ENCODE measurements at places on chromosomes 7 and 10. TPM values are rescaled to one million over a fixed set of nuclear protein-coding genes. Genes with fewer than 3 reads are reported as not detected.

Gene TAS2R3
- total RNA-seq, result not detected

Gene PCDH15
- 0.49 TPM for total RNA-seq

DNA sequence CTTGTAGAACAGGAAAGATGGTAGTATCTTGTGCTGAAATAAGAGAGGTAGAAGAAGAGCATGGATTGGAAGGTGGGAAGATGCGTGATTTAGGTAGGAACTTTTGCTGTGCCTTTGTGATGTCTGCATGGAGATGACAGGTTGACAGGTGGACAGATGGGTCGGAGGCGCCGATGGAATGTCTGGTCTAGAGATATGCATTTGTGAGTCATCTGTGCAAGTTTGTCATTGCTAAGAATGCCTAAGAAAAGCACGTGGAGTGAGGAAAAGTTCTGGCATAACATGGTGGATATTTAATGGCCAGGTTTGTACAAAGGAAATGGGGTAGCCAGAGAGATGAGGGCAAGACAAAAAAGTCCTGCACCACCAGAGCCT lies 76.0 kb upstream of the ARMC3 start:
- no peak for DNase-seq

- no peak for DNase-seq
Observed at GRCh38 chr10:128095027-128095752, 31.0 kb downstream of the MKI67 start.

- no peak for DNase-seq
Observed at GRCh38 chr7:92002720-92003119, 62.1 kb downstream of the AKAP9 start.

DNA sequence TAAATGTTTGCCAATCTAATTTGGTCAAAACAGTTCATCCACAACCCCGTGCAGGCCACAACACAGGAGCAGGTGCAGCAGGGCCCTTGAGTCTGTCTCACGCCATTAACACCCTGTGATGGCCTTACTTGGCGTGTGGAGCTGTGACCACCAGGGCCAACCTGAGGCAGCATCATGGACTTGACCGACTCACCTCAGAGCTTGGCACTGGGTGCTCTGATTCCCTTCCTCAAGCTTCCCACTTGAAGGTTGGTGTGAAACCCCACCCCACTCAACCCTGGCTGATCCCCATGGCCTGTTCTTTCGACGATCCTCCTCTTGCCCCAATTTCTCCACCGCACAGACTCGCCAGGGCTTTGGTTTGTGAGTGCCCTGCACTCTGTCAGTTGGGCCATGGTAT lies 623.1 kb downstream of the PTPRN2 start:
- no peak for DNase-seq

- DNase-seq, result no peak
Observed at GRCh38 chr10:116912162-116912561, 62.9 kb downstream of the ENO4 start.

Gene SBDS
- 202 TPM for total RNA-seq

GRCh38 chr7:17677408-17677807 lies 262.9 kb downstream of the SNX13 start:
- no peak for DNase-seq

Gene KCND2
- 0.14 TPM for total RNA-seq

DNA sequence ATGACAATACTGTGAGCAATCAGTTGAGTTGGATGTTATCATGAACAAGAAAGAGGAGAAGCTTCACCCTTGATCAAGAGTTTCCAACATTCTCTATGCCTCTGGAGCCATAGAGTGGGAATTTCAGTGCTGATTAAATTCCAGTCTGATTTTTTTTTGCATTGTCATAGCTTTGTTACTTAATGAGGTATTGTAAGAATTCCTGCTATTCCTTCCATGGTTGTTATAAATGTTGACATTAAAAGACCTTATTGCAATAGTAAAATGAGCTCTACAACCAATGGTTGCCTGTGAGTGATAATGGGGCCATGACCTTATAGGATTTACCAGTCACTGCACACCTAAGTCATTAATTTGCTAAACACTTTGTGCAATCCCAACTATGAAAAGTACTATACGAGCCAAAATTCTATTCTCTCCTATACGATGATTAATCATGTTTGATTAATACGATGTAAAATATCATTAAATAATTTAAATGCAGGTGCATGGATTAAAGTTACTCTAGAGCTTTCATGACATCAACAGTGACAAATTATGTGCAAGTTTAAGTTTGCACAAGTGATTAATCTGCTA lies 353.2 kb upstream of the KLF6 start:
- no peak for DNase-seq

- no peak for DNase-seq
Observed at GRCh38 chr7:8205031-8205387, 57.0 kb downstream of the ICA1 start.

Gene PNLIP
- 1.7 TPM for total RNA-seq

GRCh38 chr7:138292951-138293350 lies 167.1 kb upstream of the TRIM24 start:
- no peak for DNase-seq

Gene SPDYE3
- not detected for total RNA-seq

GRCh38 chr7:6709808-6710207 lies 3.1 kb upstream of the ZNF12 start:
- no peak for DNase-seq

- DNase-seq, result no peak
Observed at GRCh38 chr7:72286519-72286918, 125.6 kb downstream of the CALN1 start.

Gene GIMAP1
- total RNA-seq, result 4.2 TPM

DNA sequence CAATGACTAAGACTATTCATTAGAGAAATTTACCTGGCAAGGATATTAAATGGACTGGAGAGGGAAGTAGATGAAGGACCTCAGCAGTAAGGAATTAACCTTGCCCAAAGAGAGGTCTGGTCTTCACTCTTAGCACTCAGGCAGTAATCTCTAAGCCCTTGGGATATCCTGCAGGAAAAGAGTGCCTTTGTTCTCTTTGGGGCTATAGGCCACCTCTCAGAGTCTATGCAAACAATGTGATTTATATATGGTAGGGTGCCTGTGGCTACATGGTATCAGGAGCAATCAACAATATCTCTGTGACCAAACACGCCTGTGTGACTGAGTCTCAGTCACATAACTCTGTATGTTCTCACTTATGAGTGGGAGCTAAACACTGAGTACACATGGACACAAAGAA lies 154.7 kb upstream of the CDK1 start:
- no peak for DNase-seq

- DNase-seq, result no peak
Observed at GRCh38 chr7:14748461-14748860, 154.1 kb downstream of the DGKB start.

GRCh38 chr7:151599401-151600227 lies 79.9 kb upstream of the RHEB start:
- no peak for DNase-seq

GRCh38 chr7:44071726-44072363 lies 6.5 kb upstream of the PGAM2 start:
- DNase-seq, result no peak

- DNase-seq, result no peak
Observed at GRCh38 chr10:78584681-78585080, 484.1 kb upstream of the ZMIZ1 start.

Gene CCT6A
- total RNA-seq, result 41.8 TPM

DNA sequence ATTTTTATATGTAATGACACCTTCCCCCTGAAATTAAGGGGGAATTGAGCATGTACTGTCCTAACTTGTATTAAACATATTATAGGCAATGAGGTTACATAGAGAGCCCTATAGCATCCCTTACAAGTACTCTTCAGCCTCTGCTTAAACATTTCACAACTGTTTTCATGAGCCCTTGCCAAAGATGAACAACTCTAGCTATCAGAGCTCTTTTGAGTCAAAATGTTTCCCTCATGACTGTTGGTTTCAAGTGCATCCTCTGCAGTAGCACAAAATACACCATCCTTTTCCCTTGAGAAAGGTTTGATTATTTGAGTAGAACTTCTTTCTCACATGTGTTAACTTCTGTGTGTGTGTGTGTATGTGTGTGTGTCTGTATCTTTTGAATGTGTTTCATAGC lies 1157.6 kb upstream of the CELF2 start:
- no peak for DNase-seq

Gene PCGF5
- total RNA-seq, result 111 TPM

Gene PODXL
- total RNA-seq, result 23.0 TPM

Gene AKR1C4
- not detected for total RNA-seq

Gene UFSP1
- 2.7 TPM for total RNA-seq

- no peak for DNase-seq
Observed at GRCh38 chr7:94907026-94907810, at the start of gene PPP1R9A. PPP1R9A (plus strand) TSS chr7:94907594; CDS start chr7:94910114, 2,520 bp downstream.

DNA sequence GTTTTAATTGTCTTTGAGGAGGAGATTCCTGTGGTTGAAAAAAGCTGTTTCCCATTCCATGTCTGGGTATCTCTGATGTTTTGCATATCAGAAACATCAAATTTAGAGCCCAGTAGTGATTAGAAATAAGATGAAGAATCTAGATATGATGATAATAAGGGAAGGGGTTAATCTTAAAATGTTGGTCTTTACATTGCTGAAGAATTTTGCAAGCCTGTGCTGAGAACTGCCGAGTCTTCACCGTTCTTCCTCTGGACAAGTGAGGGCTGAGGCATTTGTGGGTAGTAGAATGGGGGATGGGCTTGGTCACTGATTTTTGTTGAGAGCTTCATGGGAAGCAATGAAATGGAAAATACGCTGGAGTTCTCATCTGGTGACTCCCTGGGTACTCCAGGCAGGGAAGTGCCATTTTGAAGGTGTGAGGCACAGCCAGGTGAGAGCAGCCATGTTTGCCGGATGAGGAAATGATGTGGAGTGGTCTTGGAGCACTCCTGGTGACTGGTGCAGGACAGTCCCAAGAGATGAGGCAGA lies 10.2 kb downstream of the TCF7L2 start:
- DNase-seq, result no peak

Gene CNTNAP2
- not detected for total RNA-seq

GRCh38 chr10:69630651-69631400 lies 779 bp downstream of the FAM241B start:
- DNase-seq, result no peak

DNA sequence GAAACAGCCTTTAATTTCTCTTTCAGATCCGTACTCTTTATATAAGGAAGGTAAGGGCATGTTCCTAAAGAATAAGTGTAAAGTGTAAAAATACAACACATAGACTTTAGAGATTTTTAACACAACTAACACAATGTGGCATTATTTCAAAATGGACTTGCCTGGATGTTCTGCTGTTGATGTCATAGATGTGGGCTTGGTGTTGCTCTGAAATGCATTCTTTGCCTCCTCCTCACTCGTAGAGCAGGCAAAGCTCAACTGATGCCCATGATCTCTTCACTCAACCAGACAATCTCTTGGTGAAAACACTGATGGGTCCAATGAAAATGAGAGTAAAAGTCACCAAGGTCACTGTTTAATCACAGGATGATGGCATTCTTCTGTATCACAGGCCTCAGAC lies 174.2 kb upstream of the TCERG1L start:
- no peak for DNase-seq

- no peak for DNase-seq
Observed at GRCh38 chr7:91311839-91312238, 47.6 kb downstream of the FZD1 start.

GRCh38 chr7:28920424-28920823 lies 37.7 kb downstream of the TRIL start:
- no peak for DNase-seq

DNA sequence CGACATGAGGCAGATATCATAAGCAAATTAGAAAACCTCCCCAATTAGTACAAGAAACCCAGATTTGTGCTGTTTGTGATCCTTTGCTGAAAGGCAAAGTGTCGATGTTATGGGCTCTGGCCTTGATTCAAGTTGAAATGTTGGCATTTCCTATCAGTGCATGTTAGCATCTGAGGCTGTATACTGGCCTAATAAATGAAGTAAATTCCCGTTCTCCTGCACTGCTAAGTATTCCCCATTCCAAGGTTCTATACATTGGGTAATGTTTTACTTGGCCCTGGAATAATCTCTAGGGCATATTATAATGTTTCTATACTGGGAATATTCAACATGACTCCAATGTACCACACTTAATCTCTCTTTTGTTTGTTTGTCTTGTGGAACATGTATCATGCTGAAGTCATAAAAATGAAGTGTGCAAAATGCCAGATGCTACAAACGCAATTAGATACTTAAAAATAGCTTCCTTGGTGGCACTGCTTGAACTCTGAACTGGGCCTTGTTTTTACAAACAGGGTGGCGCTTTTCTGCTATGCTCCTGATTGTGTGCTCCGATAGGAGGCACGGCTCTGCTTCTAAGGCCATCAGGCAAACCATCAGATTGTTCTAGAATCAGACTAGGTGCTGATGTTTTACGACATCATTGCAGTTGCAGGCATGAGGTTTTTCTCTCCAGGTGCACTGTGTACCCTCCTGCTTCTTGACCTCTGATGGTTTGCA lies 156.7 kb upstream of the TCF7L2 start:
- no peak for DNase-seq

DNA sequence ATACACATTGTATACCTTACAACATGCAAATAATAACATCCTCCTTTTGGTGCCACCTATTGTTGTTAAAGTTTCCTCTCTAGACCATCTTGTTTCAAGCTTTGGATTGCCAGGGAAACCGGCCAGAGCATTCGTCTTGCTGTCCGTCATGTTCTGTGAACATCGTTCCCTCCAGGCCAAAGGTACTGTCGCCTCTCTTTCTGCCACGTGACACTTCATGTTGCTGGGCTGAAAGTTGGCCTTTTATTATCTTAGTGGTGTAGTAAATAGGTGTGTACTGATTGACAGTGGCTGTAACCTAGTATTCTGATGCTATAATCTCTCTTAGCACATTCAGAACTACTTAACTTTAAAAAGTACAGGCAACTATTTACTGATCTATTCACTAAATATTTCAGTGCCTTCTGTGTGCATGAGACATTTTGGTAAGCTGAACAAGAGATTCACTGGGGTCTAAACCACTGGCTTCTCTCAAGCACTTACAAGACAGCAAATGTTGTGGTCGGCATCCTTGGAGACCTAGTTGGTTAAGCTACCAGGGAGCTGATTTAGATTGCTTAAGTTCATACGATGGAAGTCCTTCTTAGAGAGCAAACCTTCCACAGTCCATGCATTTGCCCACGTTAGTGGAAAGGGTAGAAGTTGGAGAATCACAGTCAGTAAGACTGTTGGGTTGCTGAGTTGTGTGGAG lies 52.4 kb downstream of the SHH start:
- DNase-seq, result no peak

- DNase-seq, result no peak
Observed at GRCh38 chr7:92631067-92631849, 41.1 kb upstream of the FAM133B start.

Gene HOXA11
- total RNA-seq, result 0.28 TPM
